ENCODE measurements at places on chromosomes 2 and 18. TPM values are rescaled to one million over a fixed set of nuclear protein-coding genes. Genes with fewer than 3 reads are reported as not detected.

The CBLN2 gene
- 1.1 TPM for total RNA-seq

DNA sequence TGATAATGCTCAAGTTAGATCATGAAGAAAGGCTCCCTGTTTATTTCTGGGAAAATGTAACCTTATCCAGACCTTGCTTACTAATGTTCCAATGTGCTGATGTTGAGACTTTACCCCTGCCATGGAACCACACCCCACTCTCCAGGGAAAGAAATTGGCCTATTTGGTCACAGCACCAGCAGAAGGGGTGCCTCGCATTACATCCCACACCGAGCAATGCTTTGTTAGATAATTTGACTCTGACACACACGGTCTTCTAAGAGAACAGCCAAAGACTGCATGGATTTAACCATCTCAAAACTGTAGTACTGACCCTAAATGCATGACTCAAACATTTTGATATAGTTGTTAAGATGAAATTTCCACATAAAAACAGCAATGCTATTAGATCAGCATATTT lies 152.1 kb upstream of the CCDC150 start:
- DNase-seq, result no peak

DNA sequence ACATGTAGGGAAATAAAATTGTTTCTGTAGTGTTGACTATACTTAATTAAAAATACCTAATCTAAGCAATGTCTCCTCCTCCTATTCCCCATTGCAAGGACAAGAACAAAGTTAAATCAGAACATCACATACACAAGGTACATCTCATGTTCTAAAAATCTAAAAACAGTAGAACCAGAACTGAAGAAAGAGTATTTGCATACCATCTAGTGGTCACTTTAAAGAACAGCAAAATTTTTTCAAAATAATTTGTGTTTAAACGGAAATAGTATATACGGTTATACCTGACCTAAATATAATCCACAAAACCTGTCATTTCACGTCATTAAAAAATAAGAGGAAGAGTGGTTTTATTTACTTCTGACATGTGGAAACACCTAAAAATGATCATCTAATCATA lies 294.3 kb upstream of the KCNH7 start:
- DNase-seq, result no peak

- no peak for DNase-seq
These were observed 2.1 kb upstream of the OTX1 start for GRCh38 chr2:63048367-63049171.
